Activated T-helper 1 cell treated with anti-CD3 and anti-CD28 coated beads, Interleukin-12 subunit alpha, Interleukin-12 subunit beta, Interleukin-2, Interleukin-4 antibody, amounts not matched to agents 30 ng/mL and 10 ng/mL and 1 ng/mL, durations not matched to agents 14 hours and 24 hours and 36 hours (primary cell): ENCODE measurements at places on chromosomes 1 and 21. TPM values are rescaled to one million over a fixed set of nuclear protein-coding genes. Genes with fewer than 3 reads are reported as not detected.
A peak's percentile ranks its signal among the peaks of the same experiment; 100 is the strongest.

GRCh38 chr1:114750780-114751179 is 7.0 kb downstream of the CSDE1 start:
- no peak for DNase-seq

GRCh38 chr1:167291539-167292185 is 71.0 kb downstream of the POU2F1 start:
- no peak for DNase-seq

GRCh38 chr21:45552696-45553391 is 10.6 kb upstream of the SLC19A1 start:
- DNase-seq = no peak

- DNase-seq = no peak
Measured at GRCh38 chr1:23469372-23469982, 14.5 kb downstream of the ASAP3 start.

DNA sequence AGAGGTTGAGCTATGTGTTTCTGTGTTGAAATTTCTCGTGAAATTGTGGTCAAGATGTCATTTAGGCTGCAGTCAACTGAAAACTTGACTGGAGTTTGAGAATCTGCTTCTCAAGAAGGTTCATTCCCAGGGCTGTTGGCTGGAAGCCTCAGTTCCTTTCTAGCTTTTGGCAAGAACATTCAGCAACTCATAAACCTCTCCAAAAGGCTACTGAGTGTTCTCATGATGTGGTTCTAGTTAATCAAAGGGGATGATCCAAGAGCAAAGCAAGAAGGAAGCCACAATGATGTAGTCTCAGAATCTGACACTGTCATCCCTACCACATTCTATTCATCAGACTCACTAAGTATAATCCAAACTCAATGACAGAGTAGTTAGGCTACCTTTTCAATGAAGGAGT is 66.6 kb downstream of the SPATA6 start:
- DNase-seq = no peak

DNA sequence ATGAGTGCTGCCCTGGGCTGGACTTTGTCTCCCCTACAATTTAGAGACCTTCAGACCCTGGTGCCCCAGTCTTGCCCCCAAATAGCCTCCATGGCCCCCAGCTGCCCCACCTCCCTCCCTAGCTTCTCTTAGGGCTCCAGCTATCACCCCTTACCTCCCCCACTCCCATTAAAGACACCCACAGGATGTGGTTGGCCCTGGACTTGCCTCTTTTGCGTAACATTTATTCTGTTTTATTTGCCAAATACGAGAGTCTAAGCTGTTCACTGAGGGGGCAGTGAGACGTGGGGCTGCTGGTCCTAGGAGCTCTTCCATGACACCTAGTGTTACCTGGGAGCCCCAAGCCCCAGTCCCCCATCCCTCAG is 4.5 kb downstream of the ZC3H12A start:
- DNase-seq = peak; percentile 26

GRCh38 chr1:209397910-209398309 is 185.6 kb upstream of the CAMK1G start:
- DNase-seq = no peak

DNA sequence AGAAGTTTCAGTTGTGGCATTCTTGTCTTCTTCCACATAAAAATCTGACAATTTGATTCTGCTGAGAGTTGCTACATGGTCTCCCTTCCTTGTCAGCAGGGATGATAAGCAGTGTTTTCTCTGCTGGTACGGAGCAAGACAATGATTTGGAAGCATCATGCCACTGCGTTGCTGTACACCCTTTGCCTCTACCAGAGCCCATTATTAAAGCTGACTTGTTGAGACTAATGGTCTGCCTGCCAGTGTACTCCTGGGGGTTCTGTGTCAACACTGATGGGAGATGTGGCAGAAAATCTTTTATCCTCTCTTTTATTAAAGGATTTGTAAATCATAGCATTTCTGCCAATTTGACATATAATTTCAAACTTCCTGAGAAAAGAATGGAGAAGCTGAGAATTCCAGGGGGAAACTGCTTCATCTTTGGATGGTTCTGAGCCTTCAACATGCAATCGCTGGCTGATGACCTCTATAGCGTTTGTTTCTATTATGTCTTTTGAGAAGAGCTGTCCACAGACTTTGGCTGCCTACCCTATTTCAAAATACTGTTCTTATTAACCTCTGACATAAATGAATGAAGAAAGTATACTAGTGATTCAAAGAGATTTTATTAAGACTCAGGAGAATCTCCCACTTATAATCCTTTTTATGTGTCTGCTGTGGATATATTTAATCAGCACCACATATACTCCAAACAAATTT is 47.9 kb upstream of the DYNLT5 start:
- DNase-seq = no peak

GRCh38 chr1:94298861-94299260 is 61.5 kb upstream of the ARHGAP29 start:
- DNase-seq = no peak

DNA sequence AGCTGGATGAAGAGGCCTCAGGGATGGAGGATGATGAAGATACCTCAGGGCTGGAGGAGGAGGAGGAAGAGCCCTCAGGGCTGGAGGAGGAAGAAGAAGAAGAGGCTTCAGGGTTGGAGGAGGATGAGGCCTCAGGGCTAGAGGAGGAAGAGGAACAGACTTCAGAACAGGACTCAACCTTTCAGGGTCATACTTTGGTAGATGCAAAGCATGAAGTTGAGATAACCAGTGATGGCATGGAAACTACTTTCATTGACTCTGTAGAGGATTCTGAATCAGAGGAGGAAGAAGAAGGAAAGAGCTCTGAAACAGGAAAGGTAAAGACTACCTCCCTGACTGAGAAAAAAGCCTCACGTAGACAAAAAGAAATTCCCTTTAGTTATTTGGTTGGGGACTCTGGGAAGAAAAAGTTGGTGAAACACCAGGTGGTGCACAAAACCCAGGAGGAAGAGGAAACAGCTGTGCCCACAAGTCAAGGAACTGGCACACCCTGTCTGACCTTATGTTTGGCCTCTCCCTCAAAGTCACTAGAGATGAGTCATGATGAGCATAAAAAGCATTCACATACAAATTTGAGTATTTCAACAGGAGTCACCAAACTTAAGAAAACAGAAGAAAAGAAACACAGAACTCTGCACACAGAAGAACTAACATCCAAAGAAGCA is 15.4 kb downstream of the L1TD1 start:
- no peak for DNase-seq

DNA sequence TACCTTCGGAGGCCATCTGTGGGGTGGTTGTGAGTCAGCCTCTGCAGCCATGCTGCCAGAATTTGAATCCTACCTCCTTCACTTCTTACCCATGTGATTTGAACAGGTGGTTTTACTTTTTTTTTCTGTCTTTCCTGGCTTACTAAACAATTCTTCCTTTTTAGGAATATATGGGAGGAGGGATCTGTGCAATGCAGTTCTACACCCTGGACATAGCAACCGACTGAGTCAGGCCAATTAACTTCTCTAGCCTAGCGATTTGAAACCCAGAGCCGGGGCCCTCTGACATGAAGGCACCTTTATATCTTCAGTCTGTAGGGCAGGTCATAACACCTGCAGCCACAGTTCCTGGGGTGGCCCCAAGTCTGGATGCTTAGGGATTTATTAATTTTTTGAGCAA is 83.6 kb downstream of the ST6GALNAC3 start:
- DNase-seq = no peak

GRCh38 chr1:3420218-3420951 is 34.1 kb upstream of the ARHGEF16 start:
- no peak for DNase-seq

DNA sequence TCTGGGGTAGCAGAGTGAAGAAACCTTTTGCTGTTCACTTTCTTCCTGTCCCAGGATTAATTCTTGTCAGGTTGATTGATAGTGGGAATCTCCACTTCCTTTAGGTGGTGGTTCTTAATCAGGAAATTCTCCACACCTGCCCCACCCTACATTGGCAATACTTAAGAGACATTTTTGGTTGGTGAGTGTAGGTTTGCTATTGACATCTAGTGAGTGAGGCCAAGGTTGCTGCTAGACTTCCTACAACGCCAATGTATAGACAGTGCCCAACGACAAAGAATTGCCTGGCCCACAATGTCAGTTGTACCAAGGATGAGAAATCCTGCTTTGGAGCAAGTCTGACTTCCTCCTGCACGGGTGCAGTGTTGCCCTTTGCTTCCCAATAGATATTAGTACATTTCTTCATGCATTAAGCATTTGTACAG is 38.5 kb downstream of the MAP3K7CL start:
- DNase-seq = no peak

- no peak for DNase-seq
Measured at GRCh38 chr1:199585392-199585791, 442.1 kb upstream of the NR5A2 start.

DNA sequence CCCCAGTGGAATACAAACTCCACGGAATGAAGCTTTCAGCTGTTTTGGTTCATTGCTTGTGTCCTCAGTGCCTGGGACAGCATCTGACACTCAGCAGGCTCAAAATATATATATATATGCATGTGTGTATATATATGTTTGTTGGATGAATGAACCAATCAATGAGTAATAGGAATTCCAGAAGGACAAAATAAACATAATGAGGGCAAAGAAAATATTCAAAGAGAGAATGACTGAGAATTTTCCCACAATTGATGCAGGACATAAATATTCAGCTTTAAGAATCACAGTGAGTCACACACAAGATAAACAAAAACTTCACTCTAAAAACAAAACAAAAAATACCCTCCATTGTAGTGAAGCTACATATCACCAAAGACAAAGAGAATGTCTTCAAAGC is 64.0 kb downstream of the CHD5 start:
- DNase-seq = no peak

DNA sequence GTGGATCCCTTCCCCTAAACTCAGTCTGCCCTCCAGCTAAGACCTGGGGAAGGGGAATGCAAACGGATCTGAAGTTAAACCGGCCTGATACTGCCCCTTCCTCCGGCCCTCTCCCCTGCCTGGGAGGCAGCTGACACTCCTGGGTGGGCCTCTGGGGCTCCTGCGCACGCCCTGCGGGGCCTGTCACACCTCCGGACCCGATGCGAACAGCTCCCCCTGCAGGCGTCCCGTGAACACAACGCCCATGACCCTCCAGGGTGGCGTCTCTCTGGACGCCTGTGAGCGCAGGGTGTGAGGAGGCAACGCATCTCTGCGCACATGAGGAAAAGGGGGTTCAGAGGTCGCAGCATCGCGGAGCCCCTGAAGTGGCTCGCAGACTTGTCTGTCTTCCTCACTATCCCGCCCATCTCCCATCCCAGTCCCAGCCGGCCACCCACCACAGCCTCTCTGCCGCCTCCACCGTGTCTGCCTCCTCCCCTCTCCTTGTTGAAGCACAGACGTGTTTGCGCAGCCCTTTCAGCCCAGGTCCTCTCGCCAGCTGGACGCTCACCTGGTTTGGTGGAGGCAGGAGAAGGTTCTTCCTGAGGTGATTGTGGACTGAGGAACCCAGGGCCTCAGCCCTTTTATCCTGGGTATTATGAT is 421 bp upstream of the LCE3A start:
- no peak for DNase-seq

Gene AADACL4
- total RNA-seq = not detected in 2 replicates

Gene EPHB2
- not detected in 2 replicates for total RNA-seq

Gene FAM163A
- not detected in 2 replicates for total RNA-seq

Gene ARID4B
- 58.7 and 66.6 TPM in 2 replicates for total RNA-seq

Gene SPATA21
- not detected in 2 replicates for total RNA-seq

Gene IQGAP3
- 10.3 and 11.2 TPM in 2 replicates for total RNA-seq

Gene ANGPTL3
- total RNA-seq = not detected in 2 replicates

Gene FNDC10
- 14.6 and 14.9 TPM in 2 replicates for total RNA-seq
